ENCODE measurements at places on chromosomes 3 and 15. TPM values are rescaled to one million over a fixed set of nuclear protein-coding genes. Genes with fewer than 3 reads are reported as not detected.

GRM7 gene
- not detected for total RNA-seq

STRIT1 gene
- not detected for total RNA-seq

- no peak for DNase-seq
Measured at GRCh38 chr15:71716990-71717389, 93.4 kb upstream of the NR2E3 start.

- no peak for DNase-seq
Measured at GRCh38 chr15:55829826-55830225, 86.9 kb upstream of the PRTG start.

GRCh38 chr3:114351123-114351821 is 57.4 kb downstream of the TIGIT start:
- DNase-seq: no peak

GRCh38 chr15:70046679-70047369 is 50.9 kb downstream of the TLE3 start:
- no peak for DNase-seq

- DNase-seq: no peak
Measured at GRCh38 chr15:45417303-45417950, 39.1 kb upstream of the GATM start.

- DNase-seq: no peak
Measured at GRCh38 chr3:152961323-152961722, 126.4 kb downstream of the P2RY1 start.

DNA sequence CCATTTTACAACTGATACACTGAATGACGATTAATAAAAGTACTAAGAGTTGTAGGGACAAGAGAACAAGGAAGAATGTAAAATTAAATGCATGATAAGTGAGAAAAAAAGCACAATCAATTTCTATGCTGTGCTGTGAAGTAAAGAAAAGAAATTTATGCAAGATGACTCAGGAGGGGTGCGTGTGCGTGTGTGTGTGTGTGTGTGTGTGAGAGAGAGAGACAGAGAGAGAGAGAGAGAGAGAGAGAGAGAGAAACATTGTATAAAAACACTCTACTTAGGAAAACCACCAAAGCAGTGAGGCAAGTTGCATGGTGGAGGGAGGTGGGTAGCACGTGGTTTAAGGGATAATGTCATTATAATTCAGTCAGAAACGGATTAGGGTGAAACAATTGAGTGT is 580.8 kb upstream of the ALCAM start:
- DNase-seq: no peak

- DNase-seq: no peak
Measured at GRCh38 chr3:177673112-177673914, 476.0 kb upstream of the TBL1XR1 start.

DNA sequence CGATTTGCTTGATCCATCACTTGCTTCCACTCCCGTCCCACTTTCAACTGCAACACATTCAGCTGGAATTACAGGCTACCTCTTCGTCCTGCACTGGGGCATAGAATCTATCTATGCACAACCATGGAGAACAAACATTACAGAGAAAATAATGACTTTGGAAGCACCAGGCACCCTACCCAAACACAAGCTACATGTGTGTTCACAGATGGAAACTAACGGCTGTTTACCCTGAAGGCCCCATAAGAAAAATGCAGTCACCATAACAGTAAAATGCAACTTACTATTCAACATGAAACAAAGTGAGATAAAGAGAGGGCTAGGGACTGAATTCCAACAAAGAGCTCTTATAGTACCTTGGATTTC is 496.8 kb downstream of the FOXP1 start:
- no peak for DNase-seq

DNA sequence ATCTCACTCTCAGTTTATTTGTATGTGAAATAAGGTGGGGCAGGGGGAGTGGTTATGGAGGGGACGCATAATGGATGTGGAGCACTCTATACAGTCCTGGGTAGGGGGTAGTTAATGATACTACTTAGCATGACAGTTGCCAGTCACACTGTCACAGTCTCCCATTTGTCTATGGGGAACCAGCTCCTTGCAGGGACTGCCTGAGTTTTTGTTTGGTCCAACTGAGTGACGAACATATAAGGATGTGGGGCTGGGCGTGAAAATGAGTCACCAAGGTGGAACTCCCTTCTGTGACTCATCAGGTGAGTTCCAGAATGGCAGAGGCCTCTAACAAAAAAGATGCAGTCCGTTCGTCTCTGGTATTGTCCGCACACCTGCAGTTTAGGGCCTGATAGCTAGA is 235.3 kb upstream of the ST8SIA2 start:
- DNase-seq: no peak

GRCh38 chr3:62939707-62940106 is 64.5 kb upstream of the CADPS start:
- no peak for DNase-seq

DNA sequence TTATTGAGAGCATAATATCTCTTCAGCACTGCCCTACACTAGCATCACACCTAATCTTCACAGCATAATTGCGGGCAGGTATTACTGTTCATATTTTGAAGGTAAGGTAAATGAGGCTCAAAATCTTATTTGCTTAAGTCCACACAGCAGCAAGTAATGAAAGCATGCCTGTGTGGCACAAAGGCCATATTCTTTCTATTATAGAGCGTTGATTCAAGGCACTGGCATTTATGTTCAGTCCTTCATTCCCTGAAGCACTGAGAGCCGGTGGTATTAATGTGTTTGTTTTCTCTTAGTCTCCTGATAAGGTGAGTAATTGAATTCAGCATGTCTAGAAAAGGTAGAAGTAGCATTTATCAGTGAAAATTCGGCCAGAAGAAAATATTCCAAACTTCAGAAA is 231.2 kb downstream of the BBX start:
- DNase-seq: no peak
